SK-N-SH treated with all-trans-retinoic acid at 6 μM for 48 hours (cell line): ENCODE measurements at places on chromosomes 12 and 14.

GRCh38 chr12:95516757-95517156, 34.5 kb downstream of the USP44 start:
- ATAC-seq, result no peak

- no peak for ATAC-seq
Observed at GRCh38 chr12:13591488-13591887, 389.9 kb downstream of the GRIN2B start.

- no peak for ATAC-seq
Observed at GRCh38 chr14:49545716-49546115, 40.5 kb downstream of the RPS29 start.

GRCh38 chr12:19553175-19553574, 113.9 kb downstream of the AEBP2 start:
- ATAC-seq, result peak; percentile 78

DNA sequence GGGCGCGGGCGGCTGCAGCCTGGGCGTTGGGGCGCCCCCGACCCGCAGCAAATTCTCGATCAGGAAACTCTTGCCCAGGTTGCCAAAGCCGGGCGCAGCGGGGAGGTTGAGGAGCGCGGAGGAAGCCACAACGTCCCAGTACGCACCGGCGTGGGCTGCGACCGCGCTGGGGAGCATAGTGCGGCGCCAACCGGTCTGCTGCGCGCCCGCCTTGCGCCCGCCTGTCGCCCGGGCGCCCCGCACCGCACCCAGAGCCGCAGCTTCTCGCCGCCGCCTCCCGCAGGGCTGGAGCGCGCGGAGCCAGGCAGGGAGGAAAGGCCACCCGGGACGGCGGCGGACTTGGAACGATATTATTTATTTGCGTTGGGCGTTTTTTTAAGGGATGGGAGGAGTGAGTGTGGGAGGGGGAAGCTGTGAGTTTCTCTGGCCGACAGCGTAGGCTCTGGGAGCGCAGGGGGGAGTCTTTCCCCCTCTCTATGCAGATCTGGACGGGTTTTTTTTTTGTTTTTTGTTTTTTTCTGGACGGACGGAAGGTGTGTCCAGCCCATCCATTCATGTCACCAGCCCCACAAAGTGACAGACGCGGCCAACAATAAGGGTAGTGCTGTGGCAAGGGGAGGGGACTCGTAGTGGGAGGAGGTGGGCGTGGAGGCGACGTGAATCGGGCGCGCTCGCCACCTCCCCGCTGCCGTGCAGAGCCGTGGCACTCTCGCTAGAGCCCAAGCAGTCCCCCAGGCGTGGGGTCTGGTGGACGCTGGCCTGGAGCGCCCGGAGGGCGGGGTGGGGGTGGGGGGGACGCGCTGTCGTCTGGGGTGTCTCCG, at the start of gene DBX2:
Gene DBX2, minus strand, starts transcription at position 349 of the 821 bp plus-strand sequence. Its CDS starts 172 bp downstream, at position 177.
- peak; percentile 37; the same call in 2 of the 3 replicates for ATAC-seq

- ATAC-seq, result no peak
Observed at GRCh38 chr14:90054803-90055202, 7.0 kb upstream of the KCNK13 start.

DNA sequence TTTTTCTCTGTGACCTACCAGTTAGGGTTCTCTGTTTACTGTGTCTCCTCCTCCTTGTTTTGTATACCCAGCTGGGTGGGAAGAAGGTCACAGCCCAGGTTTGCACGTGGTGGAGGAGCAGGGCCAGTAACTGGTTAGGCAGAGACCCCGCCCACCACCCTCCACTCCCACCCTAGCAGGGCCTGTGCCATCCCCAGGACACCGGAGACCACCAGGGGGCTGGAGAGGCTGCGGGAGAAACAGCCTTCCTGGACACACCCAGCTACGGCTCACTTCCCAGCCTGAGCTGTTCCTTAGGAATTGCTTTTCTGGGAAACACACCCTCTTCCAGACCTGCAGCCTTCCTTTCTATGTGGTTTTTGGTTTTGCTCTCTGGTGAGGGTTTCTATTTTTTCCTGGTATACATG, 21.1 kb downstream of the BDKRB2 start:
- peak; percentile 81 for ATAC-seq

DNA sequence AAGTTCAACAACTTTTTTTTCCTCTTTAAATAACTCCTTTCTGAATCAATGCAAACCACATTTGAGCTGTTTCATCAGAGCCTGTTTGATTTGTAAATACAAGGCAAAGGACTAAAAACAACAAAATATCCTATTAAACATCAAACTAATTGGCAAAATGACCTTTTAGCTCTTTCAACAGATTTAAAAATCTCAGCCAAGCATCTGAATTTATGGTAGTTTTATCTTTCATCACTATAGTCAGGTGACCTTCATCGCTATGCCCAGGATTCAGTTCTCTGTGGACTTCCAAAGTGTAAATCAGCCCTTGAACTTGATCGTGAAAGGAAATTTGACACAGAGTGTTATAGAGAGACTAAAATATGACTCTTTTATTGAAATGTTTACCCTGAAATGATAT, 1554.5 kb upstream of the FLRT2 start:
- no peak for ATAC-seq

GRCh38 chr12:118495296-118495695, 118.9 kb downstream of the SUDS3 start:
- no peak for ATAC-seq

DNA sequence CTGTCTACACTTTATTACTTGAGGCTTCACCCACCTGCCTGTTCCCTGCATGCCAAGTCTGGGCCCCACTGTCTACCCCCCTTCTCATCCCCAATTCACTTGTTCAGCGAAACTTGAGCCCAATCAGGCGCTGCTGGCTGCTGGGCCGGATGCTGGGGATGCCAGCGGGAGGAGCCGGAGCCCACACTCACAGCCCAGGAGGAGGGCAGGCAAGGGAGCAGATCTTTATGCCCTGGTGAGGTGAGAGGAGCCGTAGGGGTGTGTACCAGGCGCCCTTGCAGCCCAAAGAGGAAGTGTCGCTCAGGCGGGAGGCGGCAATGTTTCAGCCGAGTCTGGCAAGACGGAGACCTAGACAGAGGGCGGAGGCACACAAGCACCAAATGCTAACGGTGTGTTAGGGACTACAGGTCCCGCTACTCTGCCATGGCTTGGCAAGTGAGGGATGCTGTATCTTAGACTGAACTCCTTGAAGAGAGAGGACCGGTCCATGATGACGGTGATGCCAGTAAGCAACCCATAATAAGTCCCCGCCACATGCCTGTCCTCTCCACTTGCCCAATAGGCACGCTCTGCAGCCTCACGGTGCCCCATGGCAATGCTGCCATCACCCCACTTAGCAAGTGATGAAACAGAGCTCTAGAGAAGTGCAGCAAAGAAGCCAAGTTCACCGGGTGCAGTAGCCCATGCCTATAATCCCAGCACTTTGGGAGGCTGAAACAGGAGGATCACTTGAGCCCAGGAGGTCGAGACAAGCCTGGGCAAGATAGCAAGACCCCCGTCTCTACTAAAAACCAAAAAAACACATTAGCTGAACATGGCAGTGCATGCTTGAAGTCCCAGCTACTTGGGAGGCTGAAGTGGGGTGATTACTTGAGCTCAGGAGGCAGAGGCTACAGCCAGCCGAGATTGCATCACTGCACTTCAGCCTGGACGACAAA, 41.6 kb downstream of the LRRC74A start:
- ATAC-seq, result no peak

DNA sequence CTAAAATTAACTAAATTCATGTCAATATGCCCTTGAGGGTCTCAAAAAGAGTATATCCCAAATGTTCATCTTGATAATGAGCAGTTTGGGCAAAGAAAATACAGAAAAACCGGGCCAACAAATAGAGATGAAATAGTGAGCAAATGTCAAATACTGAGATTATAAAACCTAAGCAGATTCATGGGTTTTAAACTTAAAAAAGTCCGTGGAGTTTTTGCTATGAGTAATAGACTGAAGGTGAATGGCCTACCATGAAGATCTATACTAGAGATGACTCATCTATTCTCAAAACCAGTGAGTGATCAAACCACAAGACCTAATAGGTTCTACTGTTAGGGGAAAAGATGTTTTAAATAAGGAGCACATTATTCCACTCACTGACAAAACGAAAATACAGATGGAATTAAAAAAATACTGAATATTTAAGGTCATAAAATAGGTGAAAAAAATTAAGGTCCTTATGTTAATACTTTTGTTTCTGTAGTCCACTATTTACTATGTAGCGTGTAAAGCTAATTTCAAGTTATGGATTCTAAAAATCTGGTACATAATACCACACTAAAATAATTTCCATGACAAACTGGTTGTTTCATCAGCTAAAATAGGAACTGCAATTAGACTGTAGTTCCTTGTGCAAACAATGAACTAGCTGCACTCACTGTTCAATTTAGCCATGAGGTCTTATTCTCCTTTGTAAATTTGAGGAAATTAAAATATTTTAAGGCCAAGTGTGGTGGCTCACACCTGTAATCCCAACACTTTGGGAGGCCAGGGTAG, 5.0 kb downstream of the HNRNPC start:
- peak; percentile 76 for ATAC-seq

- no peak for ATAC-seq
Observed at GRCh38 chr12:34405286-34406227, 383.3 kb downstream of the ALG10 start.

GRCh38 chr14:79137045-79137430, 966.9 kb downstream of the NRXN3 start:
- no peak for ATAC-seq

DNA sequence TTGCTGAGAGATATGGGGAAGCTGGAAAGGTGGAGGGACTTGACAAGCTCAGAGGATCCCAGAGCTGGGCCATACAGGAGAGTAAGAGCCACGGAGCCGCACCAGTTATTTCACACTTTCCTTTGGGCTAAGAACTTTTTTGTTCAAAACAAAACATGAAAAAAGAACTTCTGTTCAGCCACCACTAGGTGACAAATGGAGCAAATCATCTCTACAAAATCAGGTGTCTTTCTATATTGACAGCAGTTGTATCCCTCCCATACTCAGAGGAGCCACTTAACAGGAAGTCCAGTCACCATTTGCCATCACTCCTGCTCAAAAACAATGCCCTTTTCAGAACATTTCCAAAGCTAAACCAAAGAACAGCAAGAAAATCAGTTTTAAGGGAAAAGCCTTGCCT, 70.3 kb upstream of the DBX2 start:
- no peak for ATAC-seq

DNA sequence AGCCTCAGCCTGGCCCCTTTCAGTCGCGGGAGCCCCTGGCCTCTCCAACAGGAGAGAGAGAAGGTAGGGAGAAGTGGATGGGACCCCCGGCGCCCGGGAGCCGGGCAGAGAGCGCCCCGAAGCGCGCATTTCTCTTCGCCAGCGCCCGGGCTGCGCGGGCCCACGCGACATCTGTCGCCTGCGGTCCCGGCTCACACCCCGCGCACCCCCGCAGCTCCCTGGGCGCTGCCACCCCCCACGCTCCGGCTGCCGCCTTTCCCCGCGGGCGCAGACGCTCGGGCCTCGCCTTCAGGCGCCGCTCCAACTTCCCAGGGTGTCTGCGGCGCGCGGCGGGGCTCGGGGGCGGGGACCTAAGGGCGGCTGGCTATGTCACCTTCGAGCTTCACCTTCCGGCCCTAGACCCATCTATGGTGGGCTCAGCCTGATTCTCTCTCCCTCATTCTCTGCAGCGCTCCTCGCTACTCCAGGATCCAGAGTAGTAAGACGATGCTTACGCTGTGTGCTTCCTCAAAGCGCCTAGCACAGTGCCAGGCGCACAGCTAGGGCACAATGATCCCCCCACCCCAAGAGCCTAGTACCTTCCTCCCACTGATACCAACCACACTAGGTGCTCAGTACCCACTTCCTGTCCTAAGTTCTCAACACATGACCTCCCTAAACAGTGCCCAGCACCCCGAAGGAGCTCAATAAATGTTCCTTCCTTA, 1.6 kb downstream of the HRK start:
- ATAC-seq, result no peak

DNA sequence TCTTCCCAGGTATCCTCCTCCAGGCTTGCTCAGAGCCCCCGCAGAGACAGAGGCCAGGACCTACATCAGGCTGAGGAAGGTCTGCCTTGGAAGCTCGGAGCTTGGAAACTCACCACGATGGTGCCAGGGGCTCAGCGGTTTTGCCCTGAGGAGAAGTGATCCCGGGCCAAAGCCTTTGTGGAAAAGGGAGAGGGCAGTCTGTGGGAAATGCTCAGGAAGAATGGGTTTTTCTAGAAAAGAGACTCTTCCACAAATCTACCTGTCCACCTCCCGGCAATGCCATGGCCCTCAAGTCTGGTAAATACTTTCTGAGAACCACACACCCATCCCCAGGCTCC, 8.0 kb downstream of the KRT2 start:
- ATAC-seq, result no peak

- no peak for ATAC-seq
Observed at GRCh38 chr12:22728987-22729386, 104.0 kb downstream of the ETNK1 start.

DNA sequence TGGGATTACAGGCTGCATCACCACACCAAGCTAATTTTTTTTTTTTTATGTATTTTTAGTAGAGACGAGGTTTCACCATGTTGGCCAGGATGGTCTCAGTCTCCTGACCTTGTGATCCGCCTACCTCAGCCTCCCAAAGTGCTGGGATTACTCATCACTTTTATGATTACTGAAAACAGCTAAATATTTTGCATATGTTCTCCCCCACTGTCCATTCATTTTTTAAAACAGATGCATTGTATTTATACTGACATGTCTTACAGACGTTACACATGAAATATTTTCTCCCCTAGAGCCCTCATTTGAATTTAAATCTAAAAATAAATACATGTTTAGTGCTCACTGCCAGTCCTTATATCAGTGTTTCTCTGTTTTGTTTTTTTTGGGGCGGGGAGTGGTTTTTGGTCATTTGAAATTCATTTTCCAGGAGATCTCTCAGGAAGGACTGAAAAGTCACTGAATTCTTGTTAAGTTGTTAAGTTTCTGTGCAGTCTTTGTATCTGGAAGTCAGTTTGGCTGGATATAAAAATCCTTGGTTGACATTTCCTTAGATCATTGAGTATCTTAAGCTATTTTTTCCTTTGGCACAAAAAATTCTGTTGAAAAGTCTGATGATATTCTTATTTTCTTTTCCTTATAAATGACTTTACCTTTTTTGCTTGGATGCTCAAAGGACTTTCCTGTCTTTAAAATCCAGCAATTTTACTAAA, 9.4 kb downstream of the FBXO21 start:
- ATAC-seq, result no peak

GRCh38 chr14:49897965-49898364, 5.1 kb downstream of the ARF6 start:
- no peak for ATAC-seq

GRCh38 chr12:110563702-110564470, 19.2 kb downstream of the PPTC7 start:
- peak; percentile 81 for ATAC-seq
